Activated CD4-positive, alpha-beta memory T cell treated with anti-CD3 and anti-CD28 coated beads, Interleukin-2, amount 10 ng/mL, durations not matched to agents 7 days and 5 days (primary cell): ENCODE measurements at places on chromosomes 11 and 22.

DNA sequence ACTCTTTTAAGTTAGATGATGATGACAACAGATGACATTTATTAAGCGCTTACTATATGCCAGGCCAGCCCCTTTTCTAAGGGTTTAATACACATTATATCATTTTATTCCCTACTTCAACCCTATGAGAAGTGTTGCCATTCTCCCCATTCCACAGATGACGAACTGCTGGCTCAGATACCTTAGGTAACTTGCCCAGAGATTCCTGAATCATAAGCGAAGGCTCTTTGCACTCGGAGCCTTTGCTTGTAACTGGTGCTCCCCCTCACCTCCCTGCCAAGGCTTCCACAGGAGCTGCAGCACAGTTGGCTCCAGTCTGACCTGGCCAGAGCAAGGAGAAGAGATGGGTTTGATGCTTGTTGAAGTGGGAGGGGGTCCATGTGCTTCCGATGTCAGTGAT is 43.0 kb downstream of the DBX1 start:
- no peak overlapping the region for H3K4me3 ChIP-seq
- DNase-seq = no peak
- no peak overlapping the region for H3K27ac ChIP-seq
- no peaks in the 10 kb centered on the region for H3K4me1 ChIP-seq
- peaks cover 2% of the 10 kb centered on the region for H3K27me3 ChIP-seq

- no peaks in the 10 kb centered on the region for H3K27me3 ChIP-seq
- DNase-seq = no peak
- peaks cover 28% of the 10 kb centered on the region for H3K36me3 ChIP-seq
- H3K4me1 ChIP-seq = peaks cover 3% of the 10 kb centered on the region
Observed at GRCh38 chr11:73095613-73096012, 46.5 kb downstream of the FCHSD2 start.

DNA sequence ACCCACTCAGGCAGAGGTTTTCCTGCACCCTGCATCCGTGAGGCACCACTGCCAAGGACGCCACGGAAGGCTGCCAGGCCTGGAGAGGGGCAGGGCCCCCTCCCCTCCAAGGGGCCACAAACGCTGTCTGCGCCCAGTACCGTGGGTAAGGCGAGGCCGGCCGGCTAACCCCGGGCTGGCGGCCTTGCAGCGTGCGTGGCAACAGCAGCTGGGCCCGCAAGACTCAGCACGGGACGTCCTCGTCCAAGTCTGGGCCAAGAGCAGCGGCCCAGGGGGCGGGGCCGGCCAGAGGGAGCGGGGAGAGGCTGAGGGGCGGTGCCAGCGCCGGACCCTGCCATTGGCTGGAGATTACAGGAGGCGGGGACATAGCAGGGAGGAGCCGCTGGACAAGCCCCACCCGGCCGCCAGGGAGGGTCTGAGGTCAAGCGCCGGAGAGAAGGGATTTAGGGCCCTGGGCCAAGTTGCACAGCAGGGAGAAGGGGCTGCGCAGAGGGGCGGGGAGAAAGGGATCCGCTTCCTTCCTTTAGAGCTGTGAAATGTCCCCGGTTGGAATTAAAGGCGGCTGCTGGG is 16.0 kb downstream of the SLC43A1 start:
- H3K4me1 ChIP-seq = peaks cover 4% of the 10 kb centered on the region
- peaks cover 24% of the 10 kb centered on the region for H3K36me3 ChIP-seq
- DNase-seq = no peak

DNA sequence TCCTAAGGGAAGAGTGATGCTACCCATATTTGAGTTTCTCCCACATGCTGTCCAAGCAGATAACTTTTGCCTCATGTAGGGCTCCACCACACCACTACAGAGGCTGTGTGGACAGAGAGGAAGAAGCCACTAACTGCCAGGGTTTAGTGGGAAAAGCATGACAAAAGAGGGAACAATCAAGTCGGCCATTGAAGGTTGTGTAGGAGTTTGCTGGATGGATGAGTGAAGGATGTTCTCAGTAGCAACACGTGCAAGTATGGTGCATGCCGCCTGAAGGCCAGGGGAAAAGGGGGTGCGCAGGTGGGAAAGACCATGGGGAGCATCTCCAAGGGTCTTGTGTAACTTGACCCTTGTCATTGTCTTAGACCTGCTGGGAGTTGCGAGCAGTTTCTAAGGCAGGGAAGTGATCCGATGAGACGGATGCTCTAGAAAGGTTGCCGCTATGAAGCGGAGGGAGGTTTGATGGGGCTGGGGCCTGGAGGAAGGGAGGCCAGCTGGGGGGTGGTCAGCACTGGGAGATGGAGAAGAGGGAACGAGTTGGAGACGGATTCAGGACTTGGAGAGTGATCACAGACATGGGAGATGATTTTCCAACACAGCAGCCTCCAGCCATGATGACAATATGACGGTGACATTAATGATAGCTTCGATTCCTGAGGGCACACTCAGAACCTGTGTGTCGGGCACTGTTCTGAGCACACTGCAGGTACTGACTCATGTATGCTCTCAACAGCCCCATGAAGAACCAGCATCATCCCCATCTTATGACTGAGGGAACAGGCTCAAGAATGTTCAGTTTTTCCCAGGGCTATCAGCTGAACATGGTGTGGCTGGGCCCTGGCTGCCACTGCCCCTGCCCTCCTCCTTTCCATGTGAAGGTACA is 53.7 kb downstream of the CD6 start:
- H3K4me3 ChIP-seq = peak overlapping the region; percentile 24
- H3K4me1 ChIP-seq = peaks cover 95% of the 10 kb centered on the region
- H3K27ac ChIP-seq = peak overlapping the region; percentile 90
- no peaks in the 10 kb centered on the region for H3K27me3 ChIP-seq
- H3K36me3 ChIP-seq = peaks cover 55% of the 10 kb centered on the region

DNA sequence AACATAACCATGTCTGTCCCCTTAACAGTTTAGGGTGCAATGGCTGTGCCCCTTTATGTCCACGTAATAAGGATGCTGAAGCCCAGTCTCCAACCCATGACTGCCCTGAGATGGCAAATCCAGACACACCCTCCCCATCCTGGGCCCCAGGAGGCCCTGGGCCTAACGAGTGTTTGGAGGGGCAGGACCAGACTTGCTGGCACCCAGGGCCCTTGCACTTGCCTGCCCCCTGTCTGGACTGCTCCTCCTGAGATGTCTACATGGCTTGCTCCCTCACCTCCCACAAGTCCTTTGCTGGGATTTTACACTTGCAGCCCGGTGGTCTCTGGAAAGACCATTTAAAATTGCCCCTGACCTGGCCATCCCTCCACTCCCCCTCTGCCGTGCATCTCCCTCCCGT is 132.2 kb upstream of the NECTIN1 start:
- H3K4me3 ChIP-seq = no peak overlapping the region
- no peaks in the 10 kb centered on the region for H3K36me3 ChIP-seq
- H3K27ac ChIP-seq = no peak overlapping the region
- H3K4me1 ChIP-seq = no peaks in the 10 kb centered on the region
- peaks cover 18% of the 10 kb centered on the region for H3K27me3 ChIP-seq

- no peak for DNase-seq
- no peaks in the 10 kb centered on the region for H3K4me1 ChIP-seq
- H3K27ac ChIP-seq = no peak overlapping the region
- H3K36me3 ChIP-seq = no peaks in the 10 kb centered on the region
- H3K27me3 ChIP-seq = no peaks in the 10 kb centered on the region
- H3K4me3 ChIP-seq = no peak overlapping the region
Observed at GRCh38 chr22:27435844-27436576, 365.5 kb downstream of the MN1 start.

- H3K27me3 ChIP-seq = no peaks in the 10 kb centered on the region
- H3K27ac ChIP-seq = no peak overlapping the region
- no peak for DNase-seq
- H3K36me3 ChIP-seq = no peaks in the 10 kb centered on the region
- peaks cover 5% of the 10 kb centered on the region for H3K4me1 ChIP-seq
Observed at GRCh38 chr11:60396799-60397198, 540 bp downstream of the MS4A14 start.

GRCh38 chr11:78961247-78961646 is 386.6 kb upstream of the NARS2 start:
- no peaks in the 10 kb centered on the region for H3K4me1 ChIP-seq
- no peak overlapping the region for H3K4me3 ChIP-seq
- peaks cover 20% of the 10 kb centered on the region for H3K27me3 ChIP-seq
- H3K27ac ChIP-seq = no peak overlapping the region
- H3K36me3 ChIP-seq = no peaks in the 10 kb centered on the region

DNA sequence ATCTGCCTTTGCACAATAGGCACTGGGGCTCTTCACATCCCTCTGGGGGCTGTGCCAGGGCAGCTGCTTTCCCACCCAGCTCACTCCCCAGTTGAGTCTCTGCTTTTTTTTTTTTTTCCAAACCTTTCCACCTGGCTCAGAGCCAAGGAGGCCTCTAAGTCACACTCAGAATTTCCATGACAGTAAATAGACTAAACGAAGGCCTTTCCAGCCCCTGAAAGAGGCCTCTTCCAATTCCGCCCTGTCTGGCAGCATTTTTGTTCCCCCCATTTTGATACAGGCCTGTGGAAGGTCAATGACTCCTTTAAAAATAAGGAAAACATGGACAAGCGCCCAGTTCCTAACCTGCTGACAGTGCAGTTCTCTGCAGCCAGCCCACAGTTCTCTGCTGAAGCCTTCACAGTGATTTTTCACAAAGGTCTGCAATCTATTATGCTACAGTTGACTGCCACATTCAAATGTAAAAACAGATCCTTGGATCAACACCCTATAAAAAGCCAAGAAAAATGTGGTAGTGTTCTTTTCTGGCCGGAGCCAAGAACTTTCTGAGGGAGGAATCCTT is 107.5 kb upstream of the SESN3 start:
- H3K4me1 ChIP-seq = no peaks in the 10 kb centered on the region
- no peak for DNase-seq
- H3K4me3 ChIP-seq = no peak overlapping the region
- H3K27ac ChIP-seq = no peak overlapping the region
- H3K36me3 ChIP-seq = no peaks in the 10 kb centered on the region

DNA sequence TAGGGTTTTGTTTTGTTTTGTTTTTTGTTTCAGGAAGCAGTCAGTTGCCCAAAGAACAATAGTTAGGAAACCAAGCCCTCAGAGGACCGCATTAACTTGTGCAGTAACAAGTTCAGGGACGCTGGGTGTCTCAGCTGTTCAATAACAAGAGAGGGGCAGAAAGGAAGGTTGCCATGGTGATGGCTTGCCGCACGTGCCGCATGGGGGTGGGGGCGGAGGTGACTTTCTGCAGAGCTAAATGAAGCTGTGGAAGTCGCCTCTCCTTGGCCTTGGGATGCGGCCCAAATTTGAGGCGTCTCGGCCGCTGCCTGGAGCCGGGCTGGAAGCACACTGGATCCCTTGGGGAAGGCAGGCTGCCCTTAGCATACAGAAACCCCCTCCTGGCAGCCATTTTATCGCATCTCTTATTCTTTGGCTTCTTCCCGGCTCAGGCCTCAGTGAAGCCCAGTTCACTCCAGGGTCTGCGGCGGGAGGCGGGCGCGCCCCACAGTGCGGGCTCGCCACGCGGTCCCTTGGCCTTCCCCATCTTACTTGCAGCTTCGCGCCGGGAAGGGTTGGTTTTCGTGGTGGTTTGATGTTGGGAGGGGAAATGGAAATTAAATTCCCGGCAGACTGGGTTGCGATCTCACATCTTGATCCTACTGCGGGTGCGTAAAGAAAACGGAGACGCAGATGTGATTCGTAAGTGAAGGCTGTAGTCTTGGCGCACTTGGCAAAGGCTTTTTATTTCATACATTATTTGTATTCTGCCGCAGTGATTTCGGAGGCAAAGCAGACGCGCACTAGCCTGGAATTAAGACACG is 94.3 kb downstream of the SLC17A6 start:
- no peaks in the 10 kb centered on the region for H3K36me3 ChIP-seq
- H3K27me3 ChIP-seq = peaks cover 17% of the 10 kb centered on the region
- DNase-seq = no peak
- H3K4me1 ChIP-seq = peaks cover 2% of the 10 kb centered on the region
- H3K27ac ChIP-seq = no peak overlapping the region
- H3K4me3 ChIP-seq = no peak overlapping the region

GRCh38 chr11:69539416-69540117 is 58.1 kb downstream of the LINC01488 start:
- DNase-seq = no peak
- H3K4me1 ChIP-seq = no peaks in the 10 kb centered on the region
- no peaks in the 10 kb centered on the region for H3K27me3 ChIP-seq
- no peaks in the 10 kb centered on the region for H3K36me3 ChIP-seq

- no peak overlapping the region for H3K4me3 ChIP-seq
- H3K27me3 ChIP-seq = no peaks in the 10 kb centered on the region
- H3K4me1 ChIP-seq = no peaks in the 10 kb centered on the region
- no peak overlapping the region for H3K27ac ChIP-seq
- no peak for DNase-seq
Observed at GRCh38 chr22:19129871-19130270, 1.2 kb upstream of the TSSK2 start.

DNA sequence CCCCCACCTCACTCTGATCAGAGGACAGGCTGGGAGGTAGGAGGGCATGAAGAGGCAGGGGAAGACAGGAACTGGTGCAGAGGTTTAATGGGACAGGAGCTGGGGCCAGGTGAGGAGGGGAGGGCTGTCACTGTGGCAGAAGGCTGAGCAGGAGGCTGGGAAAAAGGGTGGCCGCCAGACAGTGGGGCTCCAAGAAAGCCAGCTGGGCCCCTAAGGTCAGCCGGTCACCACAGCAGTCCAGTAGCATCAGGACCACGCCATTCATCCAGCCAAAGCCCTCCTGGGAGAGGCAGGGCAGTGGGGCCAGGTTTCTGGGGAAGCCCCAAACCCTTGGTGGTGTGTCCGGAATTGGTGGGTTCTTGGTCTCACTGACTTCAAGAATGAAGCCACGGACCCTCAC is 8.5 kb upstream of the TREH start:
- no peaks in the 10 kb centered on the region for H3K36me3 ChIP-seq
- H3K27ac ChIP-seq = no peak overlapping the region
- H3K4me1 ChIP-seq = peaks cover 37% of the 10 kb centered on the region
- no peak overlapping the region for H3K4me3 ChIP-seq

GRCh38 chr11:47983464-47984397 is 3.4 kb downstream of the PTPRJ start:
- peaks cover 51% of the 10 kb centered on the region for H3K36me3 ChIP-seq
- H3K27ac ChIP-seq = peak overlapping the region; percentile 82
- peak overlapping the region; percentile 70 for H3K4me3 ChIP-seq

DNA sequence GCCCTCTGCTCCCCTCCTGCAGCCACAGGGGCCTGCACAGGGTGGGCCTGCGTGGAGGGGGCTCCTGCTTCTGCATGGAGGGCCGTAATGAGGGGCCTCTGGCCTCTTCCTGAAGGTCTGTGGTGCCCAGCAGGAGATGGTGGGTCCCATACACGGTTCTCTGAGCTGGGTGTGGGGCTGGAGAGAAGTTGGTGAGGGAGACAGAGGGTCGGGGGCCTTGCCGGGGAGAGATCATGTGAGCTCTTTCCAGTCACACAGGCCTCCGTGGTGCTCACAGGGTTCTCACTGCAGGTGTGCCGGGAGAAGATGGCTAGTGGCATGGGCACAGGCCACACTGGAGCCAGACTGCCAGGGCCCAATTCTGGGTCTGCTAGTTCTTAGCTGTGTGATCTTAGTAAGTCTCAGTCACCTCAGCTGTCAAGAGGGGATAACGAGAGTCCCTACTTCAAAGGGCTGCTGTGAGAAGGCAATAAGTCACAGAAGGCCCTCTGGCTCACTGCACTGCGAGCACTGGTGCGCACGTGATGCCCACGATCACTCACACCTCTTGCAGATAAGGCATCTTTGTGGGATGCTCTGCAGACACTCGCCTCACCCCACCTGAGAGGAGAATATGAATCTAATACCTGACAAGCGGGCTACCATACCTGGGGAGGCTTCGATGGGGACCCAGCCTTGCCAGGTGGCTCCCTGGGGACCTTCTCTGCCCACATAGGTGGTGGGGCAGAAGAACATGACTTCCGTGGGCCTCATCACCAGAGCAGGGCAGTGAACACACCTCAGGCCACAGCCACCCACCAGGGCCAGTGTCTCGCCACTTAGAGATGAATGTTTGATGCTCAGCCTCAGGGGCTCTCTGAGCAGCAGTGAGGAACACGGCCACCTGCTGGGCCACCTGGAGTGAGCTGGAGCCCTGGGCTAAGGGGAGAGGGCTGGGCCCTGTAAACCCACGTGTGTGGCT is 14.5 kb downstream of the KCNC1 start:
- H3K27ac ChIP-seq = no peak overlapping the region
- H3K36me3 ChIP-seq = no peaks in the 10 kb centered on the region
- H3K4me3 ChIP-seq = no peak overlapping the region
- no peak for DNase-seq
